ENCODE measurements at places on chromosomes 3 and 15. TPM values are rescaled to one million over a fixed set of nuclear protein-coding genes. Genes with fewer than 3 reads are reported as not detected.

Gene PIGZ
- total RNA-seq = 2.4 TPM

Gene THRB
- 3.4 TPM for total RNA-seq

Gene CPN2
- total RNA-seq = not detected

Gene EPHA3
- 65.6 TPM for total RNA-seq

Gene SPINT1
- 49.2 TPM for total RNA-seq

Gene CADPS
- total RNA-seq = 13.3 TPM

Gene ZIC4
- 1.0 TPM for total RNA-seq

DNA sequence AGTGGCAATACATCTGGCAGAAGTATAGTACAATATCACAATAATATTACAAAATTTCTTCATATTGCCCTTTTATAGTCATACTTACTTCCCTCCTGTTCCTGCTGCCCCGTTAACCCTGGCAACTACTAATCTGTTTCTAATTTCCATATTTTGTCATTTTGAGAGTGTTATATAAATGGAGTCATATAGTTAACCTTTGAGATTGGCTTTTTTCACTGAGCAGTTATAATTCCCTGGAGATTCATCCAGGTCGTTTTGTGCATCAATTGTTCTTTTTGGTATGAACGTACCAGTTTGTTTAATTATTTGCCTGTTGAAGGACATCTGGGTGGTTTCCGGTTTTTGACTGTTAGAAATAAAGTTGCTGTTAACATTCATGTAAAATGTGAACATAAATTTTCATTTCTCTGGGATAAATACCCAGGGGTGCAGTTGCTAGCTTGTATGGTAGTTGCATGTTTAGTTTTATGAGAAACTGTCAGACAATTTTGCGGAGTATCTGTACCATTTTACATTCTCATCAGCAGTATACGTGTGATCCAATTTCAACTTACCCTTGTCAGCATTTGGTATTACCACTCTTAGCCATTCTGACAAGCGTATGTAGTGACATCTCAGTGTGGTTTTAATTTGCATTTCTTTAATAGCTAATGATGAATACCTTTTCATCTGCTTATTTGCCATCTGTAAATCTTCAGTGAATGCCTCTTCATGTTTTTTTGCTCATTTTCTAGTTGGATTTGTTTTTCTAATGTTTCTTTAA lies 32.2 kb upstream of the IL20RB start:
- no peak for DNase-seq

GRCh38 chr3:191774485-191774884 lies 313.5 kb downstream of the PYDC2 start:
- DNase-seq = no peak

GRCh38 chr15:100218434-100218833 lies 123.3 kb downstream of the ADAMTS17 start:
- no peak for DNase-seq

- DNase-seq = no peak
Observed at GRCh38 chr3:39267631-39268548, 11.9 kb downstream of the CX3CR1 start.

DNA sequence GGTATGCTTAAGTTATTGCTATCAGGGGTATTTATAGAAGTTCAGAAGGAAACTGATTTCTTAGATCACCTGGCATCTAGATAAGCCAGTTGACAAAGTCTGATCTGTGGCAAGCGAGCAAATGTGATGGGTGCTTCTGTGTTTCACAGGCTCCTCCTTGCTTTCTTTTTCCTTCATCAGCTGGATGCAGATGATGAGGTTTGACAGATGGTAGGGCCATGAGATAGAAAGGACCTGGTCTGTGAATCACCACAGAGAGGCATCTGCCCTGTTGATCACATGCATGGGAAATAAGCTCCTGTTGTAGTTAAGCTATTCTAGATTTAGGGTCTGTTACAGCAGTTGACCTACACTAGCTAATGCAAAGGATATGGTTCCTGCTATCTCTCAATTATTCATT lies 372.0 kb downstream of the NEK10 start:
- DNase-seq = no peak

GRCh38 chr3:94062513-94063404 lies at the start of the genes DHFR2 and NSUN3:
Gene DHFR2, minus strand, starts transcription at chr3:94062916. Its CDS starts 1,405 bp downstream, at chr3:94061511.
Gene NSUN3, plus strand, starts transcription at chr3:94063061. Its CDS starts 66 bp downstream, at chr3:94063127.
- DNase-seq = peak; percentile 98

DNA sequence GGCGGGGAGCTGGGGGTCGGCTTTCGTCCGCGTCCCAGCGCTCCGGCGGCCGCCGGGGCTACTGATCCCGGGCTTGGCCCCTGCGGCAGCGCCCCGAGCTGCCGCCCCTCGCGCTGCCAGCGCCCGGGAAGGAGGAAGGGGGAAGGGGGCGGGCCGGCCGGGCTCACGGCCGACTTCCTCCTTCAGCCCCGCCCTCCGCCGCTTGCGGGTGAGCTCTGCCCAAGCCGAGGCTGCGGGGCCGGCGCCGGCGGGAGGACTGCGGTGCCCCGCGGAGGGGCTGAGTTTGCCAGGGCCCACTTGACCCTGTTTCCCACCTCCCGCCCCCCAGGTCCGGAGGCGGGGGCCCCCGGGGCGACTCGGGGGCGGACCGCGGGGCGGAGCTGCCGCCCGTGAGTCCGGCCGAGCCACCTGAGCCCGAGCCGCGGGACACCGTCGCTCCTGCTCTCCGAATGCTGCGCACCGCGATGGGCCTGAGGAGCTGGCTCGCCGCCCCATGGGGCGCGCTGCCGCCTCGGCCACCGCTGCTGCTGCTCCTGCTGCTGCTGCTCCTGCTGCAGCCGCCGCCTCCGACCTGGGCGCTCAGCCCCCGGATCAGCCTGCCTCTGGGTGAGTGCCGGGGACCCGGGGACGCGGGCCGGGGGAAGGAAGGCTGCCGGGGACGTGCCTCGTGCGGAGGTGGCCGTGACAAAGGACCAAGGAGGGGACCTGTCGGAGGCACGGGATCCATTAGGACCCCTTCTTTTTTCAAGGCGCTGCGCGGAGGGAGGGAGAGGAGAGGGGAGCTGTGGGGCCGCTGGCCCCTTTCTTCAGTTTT lies at the start of gene SEMA4B:
TSS of gene SEMA4B (plus strand) at position 201 of the 814 bp plus-strand sequence. CDS start at position 450, 249 bp downstream.
- DNase-seq = peak; percentile 83

- no peak for DNase-seq
Observed at GRCh38 chr3:194664857-194665256, 7.1 kb downstream of the LSG1 start.

DNA sequence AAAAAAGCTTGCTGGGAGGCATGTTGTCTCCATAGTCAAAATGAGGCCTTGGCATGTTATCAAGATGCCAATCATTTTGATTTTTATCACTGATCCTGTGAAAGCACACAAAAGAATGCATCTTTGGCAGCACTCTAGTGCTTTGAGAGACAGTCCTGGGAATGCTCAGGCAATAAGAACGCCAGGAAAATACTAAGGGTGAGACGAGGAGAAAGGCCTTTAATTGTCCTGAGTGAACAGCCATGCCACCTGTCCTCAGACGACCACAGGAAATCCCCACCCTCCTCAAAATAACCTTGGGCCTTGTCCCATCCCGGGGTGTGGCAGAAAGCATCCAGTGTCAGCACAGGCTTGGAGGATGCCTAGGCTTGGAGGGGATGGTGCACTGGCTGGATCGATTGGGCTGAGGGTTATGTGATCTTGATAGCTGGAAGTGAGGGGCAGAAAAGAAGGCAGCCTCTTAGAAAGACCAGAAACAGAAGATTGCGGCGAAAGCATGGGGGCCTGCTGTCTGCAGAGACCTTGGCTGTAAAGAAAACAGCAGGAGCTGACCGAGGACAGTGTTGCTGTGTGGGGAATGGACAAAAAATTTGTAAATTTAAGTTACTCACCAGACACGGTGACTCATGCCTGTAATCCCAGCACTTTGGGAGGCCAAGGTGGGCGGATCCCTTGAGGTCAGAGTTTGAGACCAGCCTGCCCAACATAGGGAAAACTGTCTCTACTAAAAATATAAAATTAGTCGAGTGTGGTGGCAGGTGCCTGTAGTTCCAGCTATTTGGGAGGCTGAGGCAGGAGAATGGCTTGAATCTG lies 7.3 kb downstream of the TMEM158 start:
- DNase-seq = peak; percentile 24

- no peak for DNase-seq
Observed at GRCh38 chr3:46670000-46670890, 23.2 kb downstream of the ALS2CL start.

DNA sequence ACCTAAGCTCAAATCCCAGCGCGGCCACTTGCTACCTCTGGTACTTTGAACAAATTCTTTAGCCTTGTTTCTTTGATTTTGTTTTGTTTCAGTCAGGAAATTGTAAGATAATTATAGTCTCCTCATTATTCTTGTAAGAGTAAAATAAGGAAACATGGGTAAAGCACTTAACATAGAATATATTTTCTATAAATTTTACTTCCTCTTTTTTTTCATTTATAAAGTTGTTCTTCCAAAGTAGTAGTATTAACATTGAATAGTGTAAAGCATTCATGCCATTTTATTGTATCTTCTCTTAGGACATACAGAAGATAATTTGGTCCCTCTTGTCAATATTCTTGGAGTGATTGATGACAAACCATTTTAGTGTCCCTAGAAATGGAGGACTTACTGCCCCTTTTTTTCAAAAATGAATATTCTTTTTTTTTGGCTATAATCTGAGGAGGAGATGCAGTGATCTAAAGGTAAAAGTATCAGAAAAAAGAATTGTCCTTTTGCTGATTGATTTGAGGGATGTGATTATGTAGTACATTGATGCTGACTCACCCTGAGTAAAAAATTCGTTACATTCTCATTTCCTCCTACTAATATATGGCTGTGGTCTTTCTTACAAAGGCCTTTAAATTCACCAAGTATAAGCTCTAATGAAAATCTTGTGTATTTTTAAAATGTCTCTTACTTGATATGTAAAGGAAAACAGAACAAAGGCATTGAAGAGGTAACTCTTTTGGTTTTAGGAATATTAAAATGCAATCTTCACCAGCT lies 51.0 kb downstream of the ALCAM start:
- DNase-seq = no peak

- DNase-seq = no peak
Observed at GRCh38 chr3:127720985-127721935, 48.5 kb downstream of the ABTB1 start.

GRCh38 chr15:98330258-98330657 lies 318.1 kb upstream of the IGF1R start:
- DNase-seq = no peak

DNA sequence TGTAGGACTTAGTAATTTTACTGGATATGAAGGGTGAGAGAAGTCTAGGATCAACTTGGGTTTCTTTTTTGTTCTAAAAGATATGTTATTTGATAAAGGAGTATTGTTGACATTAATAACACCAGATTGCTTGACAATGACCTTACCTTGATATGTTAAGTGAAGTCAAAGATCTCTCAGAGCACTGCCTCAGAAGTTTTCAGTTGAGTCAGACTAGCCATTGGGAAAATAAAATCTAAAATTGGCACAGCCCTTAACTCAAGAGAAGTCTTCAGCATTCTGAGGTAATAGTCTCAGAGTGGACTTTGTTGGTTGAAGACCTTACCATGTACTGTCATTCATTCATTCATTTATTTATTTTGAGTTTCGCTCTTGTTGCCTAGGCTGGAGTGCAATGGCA lies 22.4 kb upstream of the ZNF609 start:
- no peak for DNase-seq

DNA sequence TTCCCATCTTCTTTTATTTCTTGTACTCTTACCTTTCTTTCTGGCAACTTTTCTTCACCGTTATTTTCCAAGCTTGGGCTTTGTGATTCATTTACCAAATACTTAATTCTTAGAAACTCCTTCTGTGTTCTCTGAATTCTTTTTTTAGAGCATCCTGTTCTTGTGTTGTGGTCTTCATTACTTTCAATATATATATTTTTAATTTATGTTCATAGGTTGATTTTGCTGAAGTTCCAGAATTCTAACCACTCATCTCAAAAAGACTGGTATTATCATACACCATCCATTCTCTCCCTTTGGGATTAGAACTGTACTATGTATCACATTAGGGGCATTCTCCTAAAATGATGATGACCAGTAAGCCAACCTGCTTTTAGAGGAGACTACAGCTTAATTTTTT lies 362.3 kb upstream of the CBLB start:
- no peak for DNase-seq

DNA sequence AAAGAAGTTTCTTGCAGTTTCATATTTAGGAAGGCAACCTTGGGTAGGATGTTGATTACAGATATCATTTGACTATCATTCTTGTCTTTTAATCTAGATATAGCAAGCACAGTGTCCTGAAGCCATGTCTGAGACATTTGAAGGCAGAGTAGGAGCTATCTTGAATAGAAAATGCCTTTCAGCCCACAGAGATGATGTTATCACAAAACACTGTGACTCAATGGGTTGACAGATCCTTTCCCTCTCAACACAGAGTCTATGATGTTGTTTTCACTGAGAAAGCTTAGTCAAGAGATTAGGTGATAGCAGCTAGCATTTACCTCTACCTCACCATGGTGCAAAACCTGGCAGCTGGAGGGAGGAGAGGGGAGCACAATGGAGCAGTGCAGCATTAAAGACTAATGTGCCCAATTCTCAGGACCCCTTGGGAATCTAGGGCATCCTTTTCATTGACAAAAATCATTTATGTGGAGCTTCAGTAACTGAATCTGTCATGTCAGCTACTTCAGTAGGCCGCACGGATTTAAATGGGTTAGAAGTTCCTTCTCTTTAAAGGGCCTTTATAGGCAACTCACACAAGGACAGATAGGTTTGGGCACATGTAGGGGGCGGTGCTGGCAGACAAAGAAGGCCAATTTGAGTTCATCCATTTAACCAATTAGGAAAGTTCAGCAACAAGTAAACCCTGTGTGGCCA lies 121.8 kb downstream of the AGBL1 start:
- DNase-seq = no peak

- DNase-seq = no peak
Observed at GRCh38 chr15:82802497-82802896, 3.4 kb downstream of the FSD2 start.

DNA sequence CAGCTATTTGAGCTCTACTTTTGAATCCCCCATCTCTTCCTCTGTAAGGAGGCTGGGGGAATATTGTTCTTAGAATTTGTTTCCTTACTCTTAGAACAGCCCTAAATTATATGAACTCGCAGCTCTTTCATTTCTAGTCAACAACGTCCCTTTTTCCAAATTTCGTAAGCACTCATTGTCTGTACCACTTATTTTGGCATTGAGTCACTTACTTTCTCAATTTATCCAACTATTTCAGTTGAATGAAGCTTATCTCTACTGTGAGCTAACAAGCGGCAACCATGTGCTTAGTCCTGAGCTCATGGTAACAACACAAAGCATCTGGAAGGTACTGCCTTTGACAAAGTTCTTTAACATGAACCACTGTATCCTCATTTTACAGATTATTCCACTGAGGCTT lies 191.1 kb downstream of the GREM1 start:
- DNase-seq = no peak

DNA sequence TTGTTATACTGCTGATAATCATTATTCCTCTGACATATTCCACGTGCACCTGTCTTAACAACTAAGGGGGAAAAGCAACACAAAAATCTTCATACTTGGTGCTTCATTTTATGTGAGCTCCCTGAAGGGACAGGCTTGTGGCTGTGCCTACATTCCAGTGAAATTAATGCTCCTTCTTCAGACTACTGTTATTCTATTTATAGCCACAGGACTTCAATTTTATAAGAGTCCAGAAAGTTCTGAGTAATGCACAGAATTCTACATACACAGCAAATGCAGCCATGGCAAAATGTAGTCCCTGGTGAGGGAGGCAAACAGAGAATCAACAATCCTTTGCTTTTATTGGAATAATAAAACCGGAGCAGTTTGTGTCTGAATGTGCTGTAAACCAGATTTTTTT lies 417.1 kb downstream of the RBMS3 start:
- no peak for DNase-seq

GRCh38 chr3:1036207-1036826 lies 56.5 kb upstream of the CNTN6 start:
- no peak for DNase-seq

Data from tongue (tissue), 3 donors.